Activated naive CD4-positive, alpha-beta T cell treated with Interleukin-2 at 50 U/mL for 16 hours (primary cell): ENCODE measurements at places on chromosomes 11 and 22.

GRCh38 chr11:72070491-72070890 lies 9.9 kb downstream of the NUMA1 start:
- no peak for DNase-seq

GRCh38 chr11:66258473-66258893 lies 10.0 kb upstream of the RAB1B start:
- DNase-seq = no peak

DNA sequence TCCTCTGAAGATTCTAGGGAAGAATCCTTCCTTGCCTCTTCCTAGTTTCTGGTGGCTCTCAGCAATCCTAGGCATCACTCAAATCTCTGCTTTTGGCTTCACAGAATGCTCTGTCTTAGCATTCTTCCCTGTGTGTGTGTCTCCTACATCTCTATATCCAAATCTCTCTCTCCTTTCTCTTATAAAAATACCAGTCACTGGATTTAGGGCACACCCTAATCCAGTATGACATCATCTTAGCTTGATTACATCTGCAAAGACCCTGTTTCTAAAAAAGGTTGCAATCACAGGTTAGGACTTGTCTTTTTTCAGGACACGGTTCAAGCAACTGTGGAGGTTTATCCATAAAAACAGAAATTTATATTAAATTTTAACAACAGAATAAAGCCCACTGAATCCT lies 54.4 kb downstream of the NARS2 start:
- no peak for DNase-seq

DNA sequence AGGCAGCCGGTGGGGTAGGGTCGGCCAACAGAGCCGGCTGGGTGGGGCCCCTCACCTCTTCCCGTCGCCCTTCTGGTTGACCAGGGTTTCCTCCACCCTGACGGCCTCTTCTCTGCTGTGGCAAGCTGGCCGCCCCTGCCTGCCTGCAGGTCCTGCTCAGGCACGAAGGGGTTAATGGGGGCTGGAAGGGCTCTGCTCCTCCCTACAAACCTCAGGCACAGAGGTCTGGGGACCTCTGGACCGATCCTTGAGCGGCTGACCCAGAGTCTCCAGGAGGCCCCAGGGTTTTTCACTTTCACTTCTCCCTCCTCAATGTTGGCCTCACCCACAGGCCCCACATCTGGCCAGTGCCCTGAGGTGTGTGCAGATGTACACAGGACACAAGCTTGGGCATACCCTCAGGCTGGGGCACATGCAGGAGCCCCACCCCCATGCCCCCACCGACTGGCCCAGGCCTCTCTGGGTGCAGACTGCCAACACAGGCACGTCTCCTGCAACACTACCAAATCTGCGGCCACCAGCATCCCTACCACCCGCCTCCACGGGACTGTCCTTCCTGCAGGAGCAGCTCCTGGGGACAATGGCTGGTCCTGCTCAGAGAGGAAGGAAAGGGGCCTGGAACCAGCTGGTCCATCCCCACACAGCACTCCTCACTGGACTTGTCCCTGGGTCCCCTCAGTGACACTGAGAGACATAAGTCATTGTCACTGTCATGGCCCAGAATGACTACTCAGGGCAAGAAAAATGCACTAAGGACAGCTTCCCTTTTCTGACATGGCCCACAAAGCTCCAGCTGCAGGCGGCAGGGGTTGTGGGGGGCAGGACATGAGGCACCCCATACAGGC lies 3.2 kb upstream of the TBX1 start:
- no peak for DNase-seq

DNA sequence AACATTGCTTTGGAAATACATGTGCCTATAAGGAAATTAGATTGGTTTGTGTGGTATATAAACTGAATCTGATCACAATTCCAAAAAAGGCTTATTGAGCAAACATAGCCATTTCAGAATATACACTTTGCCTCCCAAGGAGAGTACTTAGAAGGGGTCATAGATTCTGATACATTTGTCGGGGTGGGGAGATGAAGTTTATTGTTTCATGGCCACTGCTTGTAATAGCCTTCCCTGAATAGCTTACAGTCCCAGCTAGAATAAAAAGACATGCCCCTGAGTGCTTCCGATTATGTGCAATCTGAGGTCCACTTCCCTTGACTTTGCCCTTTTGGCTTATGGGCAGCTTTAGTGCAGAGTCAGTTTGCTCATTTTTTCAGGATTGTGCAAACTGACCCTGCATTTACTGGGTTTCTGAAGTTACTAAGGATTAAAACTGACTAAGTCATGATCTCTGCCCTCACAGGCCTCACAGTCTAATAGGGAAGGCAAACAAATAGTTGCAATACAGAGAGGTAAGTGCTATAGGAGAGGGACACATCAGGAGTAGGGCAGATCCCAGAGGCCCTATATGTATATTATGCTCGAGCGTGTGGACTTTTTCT lies 184.2 kb downstream of the BLID start:
- no peak for DNase-seq
